Vagina (tissue), 2 donors: ENCODE measurements at places on chromosomes 16 and 17.

GRCh38 chr16:80914379-80915078 is 92.2 kb downstream of the CMC2 start:
- DNase-seq, result no peak

DNA sequence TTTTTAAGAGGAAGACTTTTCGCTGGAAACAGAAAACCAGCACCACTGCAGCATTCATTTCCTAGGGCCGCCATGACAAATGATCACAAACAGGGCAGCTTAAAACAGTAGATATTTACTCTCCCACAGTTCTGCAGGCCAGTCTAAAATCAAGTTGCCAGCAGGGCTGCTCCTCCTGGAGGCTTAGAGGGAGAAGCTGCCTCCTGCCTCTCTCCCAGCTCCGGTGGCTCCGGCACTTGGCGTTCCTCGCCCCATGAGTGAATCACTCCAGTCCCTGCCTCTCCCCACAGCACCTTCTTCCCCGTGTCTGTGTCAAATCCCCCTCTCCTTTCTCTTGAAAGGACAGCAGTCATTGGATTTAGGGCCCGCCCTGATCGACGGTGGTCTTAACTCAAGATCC is 72.1 kb downstream of the SOCS1 start:
- no peak for DNase-seq

- DNase-seq, result no peak
Measured at GRCh38 chr16:17027488-17028129, 443.2 kb downstream of the XYLT1 start.

GRCh38 chr17:12085076-12085949 is 64.6 kb downstream of the MAP2K4 start:
- no peak for DNase-seq

DNA sequence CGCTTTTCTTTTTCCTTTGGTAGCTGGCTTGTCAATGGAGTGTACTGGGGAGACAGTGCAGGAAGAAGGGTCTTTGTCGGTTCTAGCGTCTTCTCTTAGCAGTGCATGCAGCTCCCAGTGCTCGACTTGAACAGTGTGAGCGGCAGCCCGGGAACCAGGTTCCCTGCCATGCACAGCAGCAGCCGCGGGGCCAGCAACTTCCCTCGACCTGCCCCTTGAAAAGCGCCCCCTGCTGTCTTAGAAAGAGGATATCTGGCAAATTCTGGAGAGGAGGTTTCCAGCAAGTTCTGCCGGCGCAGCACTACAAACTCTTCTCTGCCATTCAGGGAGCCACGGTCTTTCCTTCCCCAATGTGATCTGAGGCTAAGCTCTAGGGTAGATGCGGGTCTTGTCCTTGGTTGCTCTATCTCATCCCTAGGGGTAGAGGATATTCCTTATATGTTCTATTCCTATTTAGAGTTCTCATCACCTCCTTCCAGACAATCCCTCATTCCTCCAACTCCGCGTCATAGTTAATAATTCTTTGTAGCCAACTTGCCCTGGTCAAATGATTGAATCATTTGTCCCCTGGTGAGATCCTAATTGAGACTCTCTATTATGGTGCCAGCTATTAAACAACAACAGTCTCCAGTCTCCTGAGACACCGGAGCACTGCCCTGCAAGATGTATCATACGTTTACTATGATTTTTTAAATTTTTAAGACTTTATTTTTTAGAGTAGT is 451.3 kb downstream of the PMP22 start:
- no peak for DNase-seq

- DNase-seq, result no peak
Measured at GRCh38 chr17:29836643-29837042, 93.4 kb downstream of the SSH2 start.

DNA sequence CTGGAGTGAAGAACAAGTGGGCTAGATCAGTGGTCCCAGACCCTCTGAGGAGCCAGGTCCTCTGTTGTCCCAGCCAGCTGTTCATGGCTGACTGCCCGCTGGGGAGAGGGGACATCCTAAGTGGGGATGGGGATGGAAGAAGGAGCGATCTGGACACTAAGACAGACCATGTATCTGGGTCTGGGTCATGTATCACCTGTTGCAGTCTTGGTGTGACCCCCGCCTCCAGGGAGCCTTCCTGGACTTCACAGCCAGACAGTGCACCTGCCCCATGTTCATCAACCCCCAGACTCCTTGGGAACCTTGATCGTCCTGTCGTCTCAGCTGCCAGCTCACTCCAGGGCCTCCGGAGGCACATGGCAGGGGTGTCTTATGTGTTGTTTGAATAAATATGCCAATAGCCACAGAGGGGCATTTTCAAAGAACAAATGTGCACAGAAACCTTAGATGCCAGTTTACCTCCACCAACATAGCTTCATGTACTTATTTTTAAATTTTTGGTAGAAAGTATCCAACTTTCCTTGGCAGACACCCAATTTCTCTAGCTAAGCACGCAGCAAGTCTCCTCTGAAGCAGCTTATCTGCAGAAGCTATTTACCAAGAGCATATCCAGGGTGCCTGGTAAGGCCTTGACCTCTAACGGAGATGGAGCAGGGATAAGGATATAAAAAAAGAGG is 43.2 kb downstream of the CRISPLD2 start:
- DNase-seq, result no peak

DNA sequence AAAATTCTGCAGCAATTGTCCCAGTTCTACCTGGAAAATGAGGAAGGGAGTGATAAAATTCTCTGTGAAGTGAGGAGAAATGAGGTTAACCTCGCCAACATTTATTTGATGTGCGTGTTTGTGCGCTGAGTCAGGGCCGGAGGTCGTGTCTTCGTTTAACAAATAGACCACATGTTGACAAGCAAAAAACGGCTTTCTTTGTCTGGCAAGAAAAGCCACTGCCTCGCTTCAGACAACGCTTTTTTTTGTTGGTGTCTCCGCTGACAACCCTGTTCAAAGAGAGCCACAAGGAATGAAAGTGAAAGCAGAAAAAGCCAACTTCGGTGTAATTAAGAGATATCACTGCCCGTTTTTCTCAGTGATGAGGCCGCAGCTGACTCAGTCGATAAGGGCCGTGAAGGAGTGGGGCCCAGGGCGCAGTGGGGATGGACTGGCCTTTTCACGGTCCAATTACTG is 510.6 kb downstream of the CDH13 start:
- DNase-seq, result no peak

DNA sequence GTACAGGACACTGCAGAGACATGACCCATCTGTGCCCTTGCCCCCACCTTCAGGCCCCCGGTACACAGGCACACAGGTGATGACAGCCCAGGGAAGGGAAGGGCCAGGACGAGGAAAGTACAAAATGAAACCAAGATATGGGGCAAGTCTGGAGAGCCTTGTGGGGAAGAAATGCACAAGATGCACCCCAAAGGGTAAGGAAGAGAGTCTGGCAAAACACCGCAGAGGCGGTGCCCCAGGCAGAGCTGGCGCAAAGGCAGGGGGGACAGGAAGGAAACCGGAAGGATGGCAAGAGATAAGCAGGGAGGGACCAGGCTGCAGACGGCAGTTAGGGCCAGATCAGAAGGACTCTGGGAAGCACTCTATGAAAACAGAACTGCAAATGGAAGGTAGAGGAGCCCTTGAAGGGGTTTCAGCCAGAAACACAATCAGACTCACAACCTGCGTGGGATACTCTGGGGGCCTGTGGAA is 81.4 kb downstream of the SLC39A11 start:
- DNase-seq, result no peak

GRCh38 chr17:37079735-37080134 is 131.0 kb downstream of the AATF start:
- no peak for DNase-seq
